ENCODE measurements at places on chromosomes 7 and 10. TPM values are rescaled to one million over a fixed set of nuclear protein-coding genes. Genes with fewer than 3 reads are reported as not detected.

- no peak overlapping the region for H3K27ac ChIP-seq
- peak overlapping the region; percentile 72 for H3K4me3 ChIP-seq
- no peaks in the 10 kb centered on the region for H3K36me3 ChIP-seq
- no peak for DNase-seq
- H3K27me3 ChIP-seq, result peaks cover 21% of the 10 kb centered on the region
These were observed 1.3 kb downstream of the SLC26A4 start for GRCh38 chr7:107661865-107662379.

Gene COBL
- total RNA-seq, result 3.3 TPM

Gene CACNA2D1
- 258 TPM for total RNA-seq

DNA sequence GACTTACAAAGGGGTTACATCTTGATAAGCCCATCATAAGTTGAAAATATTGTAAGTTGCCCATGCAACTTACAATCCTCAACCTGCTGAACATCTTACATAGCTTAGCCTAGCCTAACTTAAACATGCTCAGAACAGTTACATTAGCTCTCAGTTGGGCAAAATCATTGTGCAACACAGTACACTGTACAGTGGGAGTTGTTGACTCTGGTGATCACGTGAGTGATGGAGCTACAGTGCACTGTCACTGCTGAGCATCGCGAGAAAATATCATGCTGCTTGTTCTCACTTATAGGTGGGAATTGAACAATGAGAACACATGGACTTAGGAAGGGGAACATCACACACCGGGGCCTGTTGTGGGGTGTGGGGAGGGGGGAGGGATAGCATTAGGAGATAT is 214.9 kb upstream of the ZMIZ1 start:
- DNase-seq, result no peak
- H3K27ac ChIP-seq, result peak overlapping the region; percentile 4
- peaks cover 21% of the 10 kb centered on the region for H3K4me1 ChIP-seq
- no peak overlapping the region for H3K4me3 ChIP-seq
- no peaks in the 10 kb centered on the region for H3K36me3 ChIP-seq

GRCh38 chr7:50352282-50352681 is 47.8 kb downstream of the IKZF1 start:
- H3K36me3 ChIP-seq, result no peaks in the 10 kb centered on the region
- DNase-seq, result no peak
- peaks cover 3% of the 10 kb centered on the region for H3K27me3 ChIP-seq
- H3K4me3 ChIP-seq, result no peak overlapping the region

DNA sequence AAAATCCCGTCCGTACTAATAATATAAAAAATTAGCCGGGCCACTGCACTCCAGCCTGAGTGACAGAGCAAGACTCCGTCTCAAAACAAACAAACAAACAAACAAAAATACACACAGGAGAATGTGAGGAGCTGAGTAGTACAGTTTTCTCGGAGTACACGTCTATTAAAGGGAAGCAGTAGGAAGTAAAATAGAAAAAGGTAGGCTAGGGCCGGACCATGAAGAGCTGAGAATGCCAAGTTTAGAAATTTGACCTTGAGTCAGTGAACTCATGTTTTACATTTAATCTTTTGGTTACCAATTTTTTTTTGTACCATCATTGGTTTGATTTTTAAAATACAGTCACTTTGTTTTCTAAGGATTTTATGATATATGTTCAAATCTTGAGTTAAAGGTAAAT is 64.1 kb downstream of the KAT6B start:
- no peak overlapping the region for H3K27ac ChIP-seq
- no peak for DNase-seq
- no peaks in the 10 kb centered on the region for H3K36me3 ChIP-seq
- H3K4me1 ChIP-seq, result peaks cover 9% of the 10 kb centered on the region
- H3K27me3 ChIP-seq, result no peaks in the 10 kb centered on the region

Gene POLR2J2
- 13.4 TPM for total RNA-seq

Gene SNX8
- 22.2 TPM for total RNA-seq

Gene PRSS37
- total RNA-seq, result not detected

DNA sequence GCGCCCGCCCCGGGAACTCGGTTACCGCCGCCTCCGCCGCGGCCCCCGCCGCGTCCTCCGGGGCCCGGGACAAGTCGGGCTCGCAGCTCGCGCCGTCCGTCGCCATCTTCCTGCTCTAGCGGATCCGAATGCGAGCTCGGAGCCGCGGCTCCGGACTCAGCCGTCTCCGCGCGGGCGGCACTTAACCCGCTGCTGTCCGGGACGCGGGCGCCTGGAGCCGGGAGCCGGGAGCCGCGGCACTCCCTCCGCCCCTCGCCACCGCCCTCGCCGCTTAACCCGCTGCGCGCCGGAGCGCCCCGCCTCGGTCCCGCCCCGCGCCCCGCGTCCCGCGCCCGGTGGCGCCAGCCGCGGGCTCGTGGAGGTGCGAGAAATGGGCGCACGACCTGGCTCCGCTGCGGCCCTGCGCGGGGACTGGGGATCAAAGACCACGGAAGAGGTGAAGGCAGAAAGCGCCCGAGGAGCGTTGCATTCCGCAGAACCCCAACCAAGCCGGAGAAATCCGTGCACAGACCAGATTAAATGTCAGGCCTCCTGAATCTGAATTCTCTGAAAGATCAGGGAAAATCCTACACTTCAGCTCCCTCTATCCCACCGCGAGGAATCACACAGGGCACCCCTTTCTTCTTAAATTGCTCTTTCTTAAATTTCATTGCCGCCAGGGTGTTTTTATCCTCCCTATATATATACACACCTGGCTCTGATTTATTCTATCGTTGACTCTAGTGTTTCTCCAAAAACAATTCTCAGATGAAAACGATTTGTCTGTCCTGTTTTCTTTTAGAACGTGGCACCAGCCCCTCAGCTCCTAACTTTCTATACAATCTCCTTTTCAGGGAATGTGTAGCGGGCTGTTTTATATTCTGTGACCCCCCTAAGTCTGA is at the start of gene CTTNBP2:
Gene CTTNBP2, minus strand, starts transcription at position 132 of the 881 bp plus-strand sequence. Its CDS starts 26 bp downstream, at position 106.
- H3K4me1 ChIP-seq, result peaks cover 28% of the 10 kb centered on the region
- peaks cover 17% of the 10 kb centered on the region for H3K27me3 ChIP-seq
- no peaks in the 10 kb centered on the region for H3K36me3 ChIP-seq
- H3K4me3 ChIP-seq, result peak within 1 kb of the TSS; percentile 97
- H3K27ac ChIP-seq, result peak within 1 kb of the TSS; percentile 80

DNA sequence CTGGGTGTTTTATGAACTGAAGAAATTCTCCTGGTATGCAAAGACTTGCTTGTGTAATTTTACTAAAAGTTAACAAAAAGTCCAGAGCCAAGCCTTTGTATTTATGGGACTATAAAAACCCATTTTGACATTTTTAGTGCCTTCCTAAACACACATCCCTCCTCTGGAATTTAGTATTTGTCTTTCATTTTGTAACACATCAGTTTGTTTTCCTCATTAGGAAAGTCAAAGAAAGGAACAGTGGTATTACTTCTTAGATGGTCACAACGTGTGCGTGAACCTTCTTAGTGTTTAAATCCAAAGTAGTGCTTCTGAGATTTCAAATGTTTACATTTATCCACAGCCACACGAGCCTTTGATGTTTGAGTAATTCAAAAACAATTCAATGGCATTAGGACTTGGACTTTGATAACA is 103.2 kb upstream of the TMEM106B start:
- no peak overlapping the region for H3K27ac ChIP-seq
- DNase-seq, result no peak
- H3K27me3 ChIP-seq, result peaks cover 3% of the 10 kb centered on the region
- peaks cover 15% of the 10 kb centered on the region for H3K4me1 ChIP-seq
- H3K36me3 ChIP-seq, result no peaks in the 10 kb centered on the region

DNA sequence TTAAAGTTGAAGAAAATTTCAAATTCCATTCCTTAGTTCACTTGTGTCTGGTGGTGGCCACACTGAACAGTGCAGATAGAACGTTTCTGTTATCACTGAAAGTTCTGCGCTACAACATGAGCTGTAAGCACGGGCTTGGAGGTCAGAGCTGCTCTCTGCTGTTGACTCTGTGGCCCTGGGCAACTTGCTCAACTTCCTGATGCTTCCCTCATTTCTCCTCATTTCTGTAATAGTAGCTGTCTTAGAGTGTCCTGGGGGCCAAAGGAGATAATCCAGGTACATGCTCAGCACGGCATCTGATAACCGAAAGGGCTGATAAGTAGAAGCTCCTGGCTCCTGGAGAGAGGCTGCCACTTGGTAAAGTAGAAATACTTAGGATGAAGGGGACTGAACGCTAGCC is 92.3 kb upstream of the DUSP5 start:
- H3K27me3 ChIP-seq, result peaks cover 5% of the 10 kb centered on the region
- no peak overlapping the region for H3K27ac ChIP-seq
- no peak overlapping the region for H3K4me3 ChIP-seq
- peaks cover 8% of the 10 kb centered on the region for H3K4me1 ChIP-seq
- peaks cover 6% of the 10 kb centered on the region for H3K36me3 ChIP-seq
- DNase-seq, result no peak

GRCh38 chr10:5644930-5645329 is 21.5 kb downstream of the ASB13 start:
- DNase-seq, result no peak
- H3K27ac ChIP-seq, result no peak overlapping the region
- H3K36me3 ChIP-seq, result no peaks in the 10 kb centered on the region
- H3K4me3 ChIP-seq, result peak overlapping the region; percentile 31
- H3K4me1 ChIP-seq, result peaks cover 14% of the 10 kb centered on the region

DNA sequence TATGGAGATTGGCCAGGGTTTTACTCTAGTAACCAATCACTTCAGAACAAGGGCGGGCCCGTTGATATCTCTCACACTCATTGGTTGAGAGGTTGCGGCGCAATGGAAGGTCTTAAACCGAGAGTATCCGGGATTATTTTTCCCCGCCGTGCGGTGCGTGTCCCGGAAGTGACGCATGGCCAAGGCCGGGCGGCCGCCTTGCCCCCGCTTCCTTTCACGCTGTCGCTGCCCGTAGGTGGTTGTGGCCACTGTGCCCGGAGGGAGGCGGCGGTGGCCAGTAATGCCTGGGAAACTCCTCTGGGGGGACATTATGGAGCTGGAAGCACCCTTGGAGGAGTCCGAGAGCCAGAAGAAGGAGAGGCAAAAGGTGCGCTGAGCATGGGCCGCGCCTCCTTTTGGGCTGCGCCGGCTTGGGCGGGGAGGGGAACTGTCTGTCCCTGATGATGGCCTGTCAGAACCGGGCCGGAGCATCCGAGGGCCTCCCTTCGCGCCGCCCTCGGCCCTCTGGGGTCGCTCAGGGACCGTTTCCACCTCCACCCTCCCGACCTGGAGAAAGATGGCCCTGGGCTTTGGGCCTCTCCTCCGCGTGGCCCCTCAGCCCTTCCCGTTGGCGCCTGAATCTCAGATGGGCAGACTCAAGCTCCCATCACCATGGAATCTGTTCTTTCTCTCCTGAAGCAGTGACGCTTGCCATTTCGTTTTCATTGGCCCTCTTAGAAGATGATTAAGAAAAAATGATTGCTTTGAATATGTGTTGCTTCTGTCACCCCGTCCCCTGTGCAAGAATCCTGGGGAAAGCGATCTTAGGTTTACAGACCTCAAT is at the start of gene DDX50:
Gene DDX50, plus strand, starts transcription at position 211 of the 823 bp plus-strand sequence. Its CDS starts 70 bp downstream, at position 281.
- DNase-seq, result peak; percentile 95
- H3K27ac ChIP-seq, result peak within 1 kb of the TSS; percentile 97

DNA sequence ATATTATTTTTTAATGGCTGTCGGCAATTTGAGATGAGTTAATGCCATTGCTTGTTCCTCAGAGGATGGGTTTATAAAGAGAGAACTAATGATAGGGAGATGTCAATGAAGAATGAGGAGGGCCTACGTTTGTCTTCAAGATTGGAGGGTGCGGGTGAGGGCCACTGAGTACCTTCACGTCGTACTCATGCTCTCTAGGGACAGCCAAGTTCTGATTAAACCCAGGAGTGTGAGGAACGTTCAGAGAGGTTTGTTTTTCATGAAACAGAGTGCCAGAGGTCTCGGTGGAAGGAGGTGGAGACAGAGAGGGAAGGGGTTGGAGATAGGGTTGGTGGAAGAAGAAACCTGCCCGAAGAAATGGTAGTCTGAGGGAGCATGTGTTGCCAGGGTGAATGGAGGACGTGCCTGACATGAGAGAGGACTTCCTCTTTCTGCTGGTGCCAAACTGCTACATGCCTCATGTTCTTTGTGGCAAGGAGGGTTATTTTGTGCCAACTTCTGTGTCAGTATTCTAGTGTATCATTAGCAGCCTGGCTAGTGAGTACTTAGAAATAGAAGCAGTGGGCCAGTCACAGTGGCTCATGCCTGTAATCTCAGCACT is 8.9 kb downstream of the DHTKD1 start:
- peaks cover 4% of the 10 kb centered on the region for H3K36me3 ChIP-seq
- no peaks in the 10 kb centered on the region for H3K4me1 ChIP-seq
- no peak overlapping the region for H3K27ac ChIP-seq
- peaks cover 4% of the 10 kb centered on the region for H3K27me3 ChIP-seq
- H3K4me3 ChIP-seq, result peak overlapping the region; percentile 18

DNA sequence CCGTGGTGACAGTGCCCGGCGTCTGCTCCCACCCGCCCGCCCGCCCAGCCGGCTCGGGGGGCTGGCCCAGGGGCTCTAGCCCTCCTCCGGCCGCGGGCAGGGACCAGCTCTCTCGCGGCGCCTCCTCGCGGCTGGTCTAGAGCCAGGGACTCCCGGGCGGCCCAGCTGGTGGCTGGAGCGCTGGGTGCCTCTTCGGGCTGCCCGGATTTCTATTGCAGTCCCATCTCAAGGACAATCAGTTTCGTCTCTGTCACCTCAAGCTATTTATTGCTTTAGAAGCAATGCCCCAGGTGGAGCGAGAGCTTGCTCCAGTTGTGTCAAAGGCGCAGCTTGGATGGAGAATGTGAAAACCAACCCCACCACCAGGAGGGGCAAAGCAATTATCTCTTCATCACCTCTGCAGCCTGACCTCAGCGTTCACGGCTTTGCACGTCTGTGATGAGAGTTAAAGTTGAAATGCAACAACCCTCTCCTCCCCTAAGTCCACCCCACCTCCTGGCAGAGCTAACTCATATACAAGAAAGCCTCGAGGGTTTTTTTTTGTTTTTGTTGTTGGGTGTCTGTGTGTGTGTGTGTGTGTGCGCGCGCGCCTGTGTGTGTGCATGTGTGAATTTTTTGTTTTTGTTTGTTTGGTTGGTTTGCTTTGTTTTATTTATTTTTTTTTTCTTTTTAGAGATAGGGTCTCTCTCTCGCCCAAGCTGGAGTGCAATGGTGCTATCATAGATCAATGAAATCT is at the start of gene ITGA8:
Gene ITGA8, minus strand, starts transcription at position 24 of the 736 bp plus-strand sequence. CDS start 151 bp downstream, outside the sequence.
- DNase-seq, result peak; percentile 79
- H3K27ac ChIP-seq, result peak within 1 kb of the TSS; percentile 67
- peak within 1 kb of the TSS; percentile 95 for H3K4me3 ChIP-seq
- H3K36me3 ChIP-seq, result no peaks in the 10 kb centered on the region
- H3K4me1 ChIP-seq, result peaks cover 3% of the 10 kb centered on the region
- peaks cover 2% of the 10 kb centered on the region for H3K27me3 ChIP-seq

GRCh38 chr7:163971-164881 is 28.1 kb upstream of the FAM20C start:
- peaks cover 11% of the 10 kb centered on the region for H3K27me3 ChIP-seq
- no peak overlapping the region for H3K4me3 ChIP-seq
- H3K4me1 ChIP-seq, result peaks cover 2% of the 10 kb centered on the region

Gene ZC3HAV1
- 13.5 TPM for total RNA-seq

DNA sequence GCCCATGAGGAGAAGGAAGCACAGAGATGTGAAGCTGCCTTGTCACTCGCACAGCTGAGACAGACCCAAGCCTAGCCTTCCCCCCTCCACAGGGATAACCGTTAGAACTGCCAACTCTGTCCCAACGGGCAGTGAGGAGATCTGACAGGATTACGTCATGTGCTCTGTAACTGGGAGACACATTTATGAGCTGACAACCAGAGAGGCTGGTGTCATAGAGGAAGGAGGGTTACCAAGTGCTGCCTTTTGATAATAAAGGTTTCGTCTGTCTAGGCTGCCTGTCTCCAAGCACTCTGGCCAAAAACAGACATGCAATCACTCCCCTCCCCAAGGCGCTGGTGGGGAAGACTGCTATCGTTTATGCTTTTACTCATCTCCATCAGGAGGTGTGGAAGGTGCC is 165.9 kb downstream of the PLXNA4 start:
- no peaks in the 10 kb centered on the region for H3K4me1 ChIP-seq
- H3K36me3 ChIP-seq, result no peaks in the 10 kb centered on the region
- H3K4me3 ChIP-seq, result no peak overlapping the region
- no peak overlapping the region for H3K27ac ChIP-seq
